Activated T-cell treated with anti-CD3 and anti-CD28 coated beads for 1 hour (primary cell): ENCODE measurements at places on chromosomes 3 and 15.
A peak's percentile ranks its signal among the peaks of the same experiment; 100 is the strongest.

- no peak for DNase-seq
Measured at GRCh38 chr3:194971965-194972364, 286.3 kb downstream of the FAM43A start.

DNA sequence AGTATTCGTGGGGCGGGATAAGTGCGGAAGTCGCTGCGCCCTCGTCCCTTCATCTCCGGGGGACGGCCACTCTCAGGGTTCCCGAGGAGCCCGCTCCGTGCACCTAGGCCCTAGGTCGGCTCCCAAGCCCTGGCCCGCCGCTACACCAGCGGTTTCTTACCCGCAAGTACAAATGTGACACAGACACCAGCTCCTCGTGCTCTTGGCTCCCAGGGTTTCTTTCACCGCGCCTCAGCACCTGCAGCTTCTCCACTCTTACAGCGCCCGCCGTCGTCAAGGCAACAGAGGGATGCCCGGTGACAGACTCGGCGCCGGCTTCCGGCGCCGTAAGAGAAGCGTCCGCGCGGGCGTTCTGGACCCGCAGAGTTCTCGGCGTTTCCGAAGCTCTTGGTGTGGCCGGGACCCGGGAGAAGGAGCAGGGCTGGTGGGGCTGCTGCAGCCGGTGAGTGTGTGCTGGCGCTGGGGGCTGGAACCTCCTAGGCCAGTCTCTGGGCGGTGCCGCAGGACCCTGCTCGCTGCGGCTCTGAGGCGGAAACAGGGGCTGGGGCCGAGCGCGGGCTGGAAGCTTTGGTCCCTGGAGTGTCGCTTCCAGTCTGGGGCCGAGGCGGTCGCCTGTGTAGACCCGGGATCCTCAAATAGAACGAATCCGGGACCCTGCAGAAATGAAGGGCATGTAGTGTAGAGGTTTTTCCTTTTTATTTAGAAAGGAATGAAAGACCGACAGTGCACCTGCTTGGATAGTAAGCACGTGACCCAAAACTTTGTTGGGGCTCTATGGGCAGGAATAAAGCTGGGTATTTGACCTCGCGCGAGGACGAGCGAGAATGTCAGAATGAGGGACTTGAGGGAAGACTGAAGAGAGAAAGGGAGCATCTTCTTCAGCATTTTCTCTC, 155.4 kb upstream of the GOLGA6L4 start:
- DNase-seq: peak; percentile 11

- no peak for DNase-seq
Measured at GRCh38 chr3:27095553-27096222, 273.5 kb downstream of the NEK10 start.

DNA sequence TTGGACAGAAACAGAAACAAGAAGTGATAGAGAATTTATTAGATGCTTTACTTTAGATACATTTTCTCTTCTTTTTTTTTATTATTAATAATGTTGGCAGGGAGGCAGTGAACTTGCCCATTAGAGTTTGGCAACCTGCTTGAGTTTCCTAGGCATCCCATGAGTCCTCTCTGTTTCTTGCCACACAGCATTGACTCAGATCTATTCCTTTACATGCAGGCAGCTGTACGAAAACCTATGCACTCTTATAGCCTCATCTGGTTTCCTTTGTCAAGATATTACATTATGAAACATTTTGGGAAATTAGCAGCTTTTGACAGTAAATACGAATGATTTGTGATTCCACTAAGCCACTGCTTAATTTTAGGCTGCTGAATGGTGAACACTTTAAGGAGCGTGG, 23.3 kb downstream of the IL1RAP start:
- no peak for DNase-seq

DNA sequence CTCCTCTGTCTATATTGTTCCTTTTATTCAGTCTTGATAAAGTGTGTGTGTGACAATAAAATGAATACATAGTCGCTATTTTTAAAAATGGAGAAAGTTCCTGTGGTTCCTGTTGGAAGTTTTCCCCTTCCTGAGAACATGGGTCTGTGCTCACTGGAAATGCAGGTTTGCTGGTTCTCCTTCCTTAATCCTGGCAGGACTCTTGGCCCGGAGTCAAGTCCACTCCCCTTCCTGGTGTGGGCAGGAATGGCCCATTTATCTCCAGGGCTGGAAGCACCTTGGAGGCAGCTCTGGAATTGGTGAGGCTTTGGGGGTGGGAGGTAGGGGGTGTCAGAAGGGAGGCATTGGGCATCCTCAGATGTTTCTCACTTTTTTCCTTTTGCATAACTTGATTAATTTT, 30.1 kb downstream of the FOXL2 start:
- DNase-seq: no peak

DNA sequence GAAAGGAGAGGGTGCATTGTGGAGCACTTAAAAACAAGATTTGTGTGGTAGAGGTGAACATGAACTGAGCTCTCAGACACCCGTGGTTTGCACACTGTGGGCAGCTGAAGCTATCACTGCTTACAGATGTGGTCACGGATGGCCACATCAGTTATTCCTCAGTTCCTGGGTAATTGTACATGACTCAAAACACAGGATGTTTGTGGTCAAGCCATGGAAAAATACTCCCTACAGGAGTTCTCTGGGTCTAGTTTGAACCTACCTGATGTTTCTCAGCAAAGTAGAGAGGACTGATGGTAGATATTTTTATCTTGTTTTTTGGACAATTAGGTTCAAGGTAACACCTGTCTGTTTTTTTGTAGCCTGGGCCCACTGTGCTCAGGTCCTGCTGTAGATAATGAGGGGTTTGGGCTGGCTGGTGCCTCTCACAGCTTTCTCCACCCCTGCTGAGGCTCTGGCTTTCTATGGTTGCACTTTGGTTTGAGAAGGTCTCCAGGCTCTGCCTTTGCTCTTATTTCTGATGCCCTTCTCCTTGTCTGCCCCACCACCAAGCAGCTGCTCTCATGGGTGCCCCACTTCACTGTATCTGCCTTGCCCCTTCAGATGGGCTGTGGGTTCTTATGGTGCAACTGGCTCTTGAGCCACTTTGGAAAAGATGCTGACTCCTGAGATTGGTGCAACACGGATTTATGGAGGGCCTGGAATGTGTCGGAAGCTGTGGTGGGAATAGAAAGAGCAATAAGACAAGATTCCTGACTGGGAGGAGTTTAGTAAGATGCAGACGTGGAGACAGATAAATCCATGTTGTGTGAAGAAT, 40.1 kb downstream of the CDCP1 start:
- DNase-seq: peak; percentile 30

- DNase-seq: no peak
Measured at GRCh38 chr3:72230774-72231379, 445.9 kb upstream of the PROK2 start.

DNA sequence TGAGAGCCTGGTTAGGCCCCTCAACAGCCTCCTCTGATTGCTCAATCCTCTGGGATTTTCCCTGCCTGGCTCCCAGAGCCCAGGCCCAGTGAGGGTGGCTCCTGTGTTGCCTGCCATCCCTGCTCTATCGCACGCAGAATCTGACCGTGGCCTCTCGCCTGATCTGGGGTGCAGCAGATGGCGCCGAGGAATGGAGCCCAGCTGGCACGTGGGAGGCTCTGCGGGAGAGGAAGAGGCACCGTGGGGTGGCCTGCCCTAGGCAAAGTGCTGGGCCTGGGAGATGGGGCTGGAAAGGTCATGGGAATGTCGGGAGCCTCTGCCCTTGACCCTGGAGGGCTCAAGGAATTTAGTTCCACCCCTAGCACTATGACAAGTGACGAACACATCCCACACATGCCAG, 10.3 kb downstream of the SV2B start:
- DNase-seq: no peak

- no peak for DNase-seq
Measured at GRCh38 chr3:97430601-97431000, 334.0 kb upstream of the ARL6 start.

- DNase-seq: no peak
Measured at GRCh38 chr3:149494022-149494758, 19.7 kb downstream of the TM4SF4 start.

- DNase-seq: no peak
Measured at GRCh38 chr15:89199746-89200145, 21.6 kb downstream of the RLBP1 start.

DNA sequence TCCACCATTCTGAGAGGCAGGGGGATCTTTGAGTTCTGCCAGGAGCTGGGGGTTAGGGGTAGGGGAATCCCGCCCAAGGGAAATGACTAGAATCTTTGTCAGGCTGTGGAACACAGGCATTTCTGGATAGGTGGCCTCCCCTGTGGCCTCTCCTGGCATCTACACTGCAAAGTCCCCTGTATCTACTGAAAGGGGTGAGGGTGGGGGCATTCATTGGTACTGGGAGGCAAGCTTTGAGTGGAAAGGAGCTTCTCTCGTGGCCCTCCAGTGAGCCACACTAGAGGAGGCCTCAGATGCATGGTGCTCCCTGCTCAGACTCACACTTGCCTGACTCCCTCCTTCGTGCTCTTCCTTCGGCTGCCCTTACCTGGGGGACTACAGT, 59.9 kb downstream of the CCNL1 start:
- no peak for DNase-seq

DNA sequence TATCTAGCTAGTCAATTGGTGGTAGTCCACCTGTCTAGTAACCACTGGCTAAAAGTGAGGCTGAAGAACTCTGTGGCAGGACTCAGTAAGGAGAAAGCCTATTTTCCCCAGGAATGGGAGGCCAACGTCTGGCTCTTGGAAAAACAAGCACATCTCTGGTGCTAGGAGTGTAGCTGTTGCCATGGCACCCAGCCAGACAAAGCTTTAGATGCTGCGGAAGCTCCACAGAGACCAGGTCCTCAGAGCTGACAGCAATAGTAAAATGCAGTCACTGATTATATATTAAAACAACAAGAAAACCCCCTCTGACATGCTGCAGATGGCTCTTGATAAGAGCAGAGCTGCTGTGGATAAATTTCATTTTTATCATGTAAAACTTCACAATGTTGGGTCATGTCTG, 124.9 kb upstream of the STRIT1 start:
- DNase-seq: no peak
